ENCODE measurements at places on chromosomes 6 and 20.

- DNase-seq = no peak
These were observed 159.5 kb upstream of the MAFB start for GRCh38 chr20:40848526-40848925.

DNA sequence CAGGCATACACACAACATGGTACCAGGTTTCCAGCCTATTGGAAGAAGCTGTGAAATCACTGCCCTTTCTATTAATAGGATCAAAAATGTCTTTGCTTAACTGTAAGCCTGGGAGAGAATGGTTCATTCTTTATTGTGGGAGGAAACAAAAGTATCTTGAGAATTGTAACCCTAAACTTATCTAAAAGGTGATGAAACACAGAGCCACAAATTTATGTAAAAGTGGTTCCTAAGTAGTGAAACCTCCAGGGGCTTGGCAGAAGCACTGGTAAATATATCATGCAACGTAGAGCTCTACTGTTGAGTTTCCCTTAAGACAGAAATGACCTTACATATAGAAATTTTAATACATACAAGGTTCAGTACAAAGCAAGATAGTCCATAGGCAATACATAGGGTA, 17.2 kb upstream of the NOX3 start:
- DNase-seq = no peak

DNA sequence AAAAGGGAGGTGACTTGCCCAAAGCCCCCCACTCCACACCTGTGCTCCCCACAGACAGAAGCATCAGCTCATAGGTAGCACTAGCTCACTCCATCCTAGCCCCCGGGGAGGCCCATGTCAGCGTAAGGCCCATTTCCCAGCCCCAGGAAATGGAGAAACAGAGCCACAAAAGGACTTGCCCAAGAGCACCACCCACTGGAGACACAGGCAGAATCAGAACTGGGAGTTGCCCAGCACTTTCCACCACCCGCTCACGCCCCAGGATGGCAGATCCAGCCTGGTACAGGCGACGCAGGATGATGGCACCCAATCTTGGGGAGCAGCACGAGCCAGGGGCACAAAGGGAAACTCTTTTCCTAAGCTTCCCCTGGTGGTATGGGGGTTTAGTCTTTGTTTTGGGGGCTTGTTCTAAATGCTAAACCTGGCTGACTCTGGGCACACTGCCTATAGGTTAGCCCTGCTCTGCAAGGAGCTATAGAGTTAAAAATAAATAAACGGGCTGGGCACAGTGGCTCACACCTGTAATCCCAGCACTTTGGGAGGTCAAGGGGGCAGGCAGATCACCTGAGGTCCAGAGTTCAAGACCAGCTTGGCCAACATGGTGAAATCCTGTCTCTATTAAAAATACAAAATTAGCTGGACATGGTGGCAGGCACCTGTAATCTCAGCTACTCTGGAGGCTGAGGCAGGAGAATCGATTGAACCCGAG, 11.8 kb downstream of the C20orf203 start:
- DNase-seq = no peak

DNA sequence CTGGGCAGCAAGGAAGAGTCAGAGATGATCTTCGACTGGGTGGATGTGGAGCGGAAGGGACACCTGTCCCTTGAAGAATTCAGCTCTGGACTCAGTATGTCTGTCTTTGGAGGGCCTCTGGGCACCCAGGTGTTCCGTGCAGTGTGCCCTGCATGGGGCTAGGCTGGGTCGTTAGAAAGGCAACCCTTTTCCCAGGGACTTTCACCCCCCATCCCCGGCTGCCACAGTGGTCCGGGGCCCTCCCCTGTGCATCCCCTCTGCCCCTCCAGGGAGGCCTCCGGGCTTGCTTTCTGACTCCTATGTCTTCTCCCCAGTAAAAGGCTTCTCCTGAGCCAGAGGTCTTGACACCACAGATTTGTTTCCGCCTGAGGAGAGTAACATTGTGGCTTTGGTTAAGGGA, 16.2 kb downstream of the RAB44 start:
- no peak for DNase-seq

DNA sequence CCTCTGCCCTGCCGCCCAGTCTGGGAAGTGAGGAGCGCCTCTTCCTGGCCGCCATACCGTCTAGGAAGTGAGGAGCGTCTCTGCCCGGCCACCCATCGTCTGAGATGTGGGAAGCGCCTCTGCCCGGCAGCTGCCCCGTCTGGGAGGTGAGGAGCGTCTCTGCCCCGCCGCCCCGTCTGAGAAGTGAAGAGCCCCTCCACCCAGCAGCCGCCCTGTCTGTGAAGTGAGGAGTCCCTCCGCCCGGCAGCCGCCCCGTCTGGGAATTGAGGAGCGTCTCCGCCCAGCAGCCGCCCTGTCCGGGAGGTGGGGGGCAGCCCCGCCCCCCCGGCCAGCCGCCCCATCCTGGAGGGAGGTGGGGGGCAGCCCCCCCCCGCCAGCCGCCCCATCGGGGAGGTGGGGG, 27.8 kb downstream of the SNHG17 start:
- no peak for DNase-seq

- DNase-seq = no peak
These were observed 311.7 kb downstream of the CBLN4 start for GRCh38 chr20:55693641-55694040.

DNA sequence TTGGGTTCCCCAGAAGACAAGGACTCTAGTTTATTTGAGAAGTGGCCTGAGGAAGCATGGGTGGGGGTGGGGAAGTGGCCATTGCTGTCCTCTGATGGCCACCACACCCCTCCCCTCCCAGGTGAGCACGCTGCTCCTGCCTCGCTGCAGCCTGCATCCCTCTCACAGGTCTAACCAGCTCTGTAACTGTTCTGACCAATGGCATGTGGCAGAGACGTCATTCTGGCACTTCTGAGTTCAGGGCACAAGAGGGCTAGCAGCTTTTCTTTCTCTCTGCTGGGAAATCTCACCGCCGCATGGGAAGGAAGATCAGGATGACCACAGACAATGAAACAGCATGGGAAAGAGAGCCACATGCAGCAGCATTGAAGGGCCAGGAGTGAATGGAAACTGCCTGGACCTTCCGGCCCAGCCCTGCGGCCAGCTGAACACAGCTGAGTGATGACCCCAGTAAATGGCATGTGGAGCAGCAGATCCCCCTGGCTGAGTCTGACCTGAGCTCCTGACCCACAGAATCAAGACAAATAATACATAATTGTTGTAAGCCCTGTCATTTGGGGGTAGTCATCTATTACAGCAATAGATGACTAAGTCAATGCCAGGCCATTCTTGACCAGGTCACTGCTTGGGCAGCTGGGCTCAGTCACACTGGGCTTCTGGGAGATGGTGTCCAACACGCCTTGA, 179.8 kb downstream of the LINC00237 start:
- no peak for DNase-seq

DNA sequence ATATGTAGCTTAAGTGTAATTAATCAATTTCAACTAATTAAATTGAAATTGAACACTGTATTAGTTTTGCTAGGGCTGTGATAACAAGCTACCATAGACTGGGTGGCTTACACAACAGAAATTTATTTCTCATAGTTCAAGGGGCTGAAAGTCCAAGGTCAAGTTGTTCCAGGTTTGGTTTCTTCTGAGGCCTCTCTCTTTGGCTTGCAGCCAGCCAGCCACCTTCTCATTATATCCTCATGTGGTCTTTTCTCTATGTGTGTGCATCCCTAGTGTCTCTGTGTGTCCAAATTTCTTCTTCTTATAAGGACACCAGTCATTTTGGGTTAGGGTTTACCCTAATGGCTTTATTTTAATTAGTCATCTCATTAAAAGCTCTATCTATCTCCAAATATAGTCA, 611.7 kb downstream of the UTRN start:
- no peak for DNase-seq

- DNase-seq = no peak
These were observed 10.3 kb downstream of the PDE10A start for GRCh38 chr6:165652766-165653165.

- no peak for DNase-seq
These were observed 703.7 kb downstream of the MAFB start for GRCh38 chr20:39985271-39985827.
